Hair follicle dermal papilla cell (primary cell): ENCODE measurements at places on chromosomes 12 and 14. TPM values are rescaled to one million over a fixed set of nuclear protein-coding genes. Genes with fewer than 3 reads are reported as not detected.

The FOXJ2 gene
- 13.0 and 13.6 TPM in 2 replicates for total RNA-seq

The DLGAP5 gene
- total RNA-seq, result 3.1 and 4.0 TPM in 2 replicates

The PYGL gene
- 143 and 152 TPM in 2 replicates for total RNA-seq

The FICD gene
- total RNA-seq, result 8.3 and 9.2 TPM in 2 replicates

The KIF5A gene
- 1.8 and 2.7 TPM in 2 replicates for total RNA-seq
